NCI-H2107 (cell line): ENCODE measurements at places on chromosomes 16 and 17.

DNA sequence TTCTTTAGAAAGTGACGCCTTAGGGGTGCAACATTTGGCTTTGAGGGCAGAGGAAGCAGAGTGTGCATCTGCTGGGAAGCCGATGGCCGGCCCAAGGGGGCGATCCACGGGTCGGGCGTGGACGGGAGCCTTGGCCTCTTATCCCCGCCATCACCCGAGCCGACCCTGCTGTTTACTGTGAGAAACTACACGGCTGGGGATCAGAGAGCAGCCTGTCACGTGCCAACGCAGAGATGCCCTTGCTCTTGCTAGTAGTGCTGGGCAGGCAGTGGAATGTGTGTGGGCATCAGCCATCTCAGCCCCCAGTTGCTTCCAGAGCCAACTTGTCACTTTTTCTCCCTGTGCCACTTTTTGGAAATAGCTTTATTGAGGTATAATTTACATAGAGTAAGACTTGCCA, 26.7 kb upstream of the ITGB4 start:
- DNase-seq, result no peak

DNA sequence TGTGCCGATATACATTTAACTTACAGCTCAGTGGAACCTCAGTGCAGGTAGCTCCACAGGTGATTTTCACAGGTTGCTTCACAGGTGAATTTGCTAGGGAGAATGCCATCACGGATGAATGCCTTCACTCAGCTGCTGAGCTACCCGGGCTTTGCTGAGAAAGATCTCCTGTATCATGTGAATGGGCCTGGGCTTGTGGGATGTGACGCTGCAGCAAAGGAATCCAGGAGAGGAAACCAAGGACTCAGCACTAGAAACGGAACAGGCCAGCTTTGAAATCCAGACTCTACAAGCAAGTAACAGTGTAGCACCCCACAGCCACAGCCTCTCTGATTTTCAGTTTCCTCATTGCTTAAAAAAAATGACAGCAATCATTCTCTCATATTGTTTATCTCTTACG, 271.4 kb upstream of the MAF start:
- no peak for DNase-seq

DNA sequence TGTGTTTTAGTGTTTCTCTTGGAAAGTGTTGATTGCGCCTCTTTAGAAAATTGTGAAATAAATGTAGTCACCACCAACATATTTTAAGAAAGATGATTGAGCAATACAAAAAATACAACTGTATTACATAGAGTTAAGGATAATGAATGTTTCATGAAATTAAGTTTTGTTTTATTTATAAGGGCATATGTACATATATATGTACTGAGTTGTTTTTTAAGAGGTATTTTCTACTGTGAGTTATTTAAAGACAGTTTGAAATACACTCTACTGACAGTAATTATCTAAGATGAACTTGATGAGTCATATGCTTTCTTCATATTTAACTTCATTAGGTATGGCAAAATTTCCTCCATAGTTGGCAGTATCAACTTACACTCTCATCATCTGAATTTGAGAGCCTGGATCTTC, 411.7 kb downstream of the HS3ST3B1 start:
- no peak for DNase-seq

- DNase-seq, result no peak
These were observed 88.2 kb downstream of the IRF8 start for GRCh38 chr16:85986931-85987749.

DNA sequence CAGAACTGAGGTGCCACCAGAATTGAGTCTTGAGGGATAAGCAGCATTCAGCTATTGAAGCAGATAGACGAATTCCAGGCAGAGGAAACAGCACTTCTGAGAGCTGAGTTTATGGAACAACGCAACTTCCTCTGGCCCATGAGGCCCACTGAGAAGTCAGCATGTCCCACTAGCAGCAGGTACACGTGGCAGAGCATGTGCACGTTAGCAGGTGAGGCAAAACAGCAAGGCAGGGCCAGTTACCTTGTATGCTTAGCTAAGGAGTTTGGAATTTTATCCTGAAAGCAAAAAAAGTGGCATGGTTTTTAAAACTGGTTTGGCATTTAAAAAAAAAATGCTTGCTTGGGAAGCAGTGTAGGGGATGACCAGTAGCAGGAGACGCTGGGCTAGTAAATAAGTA, 305.6 kb downstream of the CPPED1 start:
- no peak for DNase-seq

DNA sequence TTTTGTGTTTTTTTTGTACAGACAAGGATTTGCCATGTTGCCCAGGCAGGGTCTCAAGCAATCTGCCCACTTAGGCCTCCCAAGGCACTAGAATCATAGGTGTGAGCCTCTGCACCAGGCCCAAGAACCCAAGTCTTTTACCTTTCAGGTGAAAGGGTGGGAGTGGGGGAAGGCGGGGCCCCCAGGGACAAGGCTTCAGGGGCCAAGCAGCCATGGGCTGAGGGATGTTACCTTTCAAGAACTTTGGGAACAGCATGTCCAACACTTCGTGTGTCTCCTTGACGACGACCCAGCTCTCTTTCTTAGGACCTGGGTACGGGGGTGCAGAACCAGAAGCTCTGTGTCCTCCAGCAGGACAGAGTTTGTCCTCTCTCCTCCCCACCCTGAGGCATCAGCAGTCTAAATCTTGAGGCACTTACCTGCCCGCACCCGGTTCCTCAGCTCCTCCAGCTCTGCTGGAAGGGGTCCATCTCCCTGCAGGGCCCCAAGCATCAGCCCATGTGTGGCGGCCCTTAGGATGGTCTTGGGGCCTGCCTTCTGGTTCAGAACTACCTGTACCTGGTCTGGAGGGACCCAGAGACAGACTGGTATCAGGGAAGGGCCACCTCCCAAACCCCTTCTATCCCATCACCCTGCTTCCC, 9.0 kb downstream of the SLC5A2 start:
- DNase-seq, result no peak

DNA sequence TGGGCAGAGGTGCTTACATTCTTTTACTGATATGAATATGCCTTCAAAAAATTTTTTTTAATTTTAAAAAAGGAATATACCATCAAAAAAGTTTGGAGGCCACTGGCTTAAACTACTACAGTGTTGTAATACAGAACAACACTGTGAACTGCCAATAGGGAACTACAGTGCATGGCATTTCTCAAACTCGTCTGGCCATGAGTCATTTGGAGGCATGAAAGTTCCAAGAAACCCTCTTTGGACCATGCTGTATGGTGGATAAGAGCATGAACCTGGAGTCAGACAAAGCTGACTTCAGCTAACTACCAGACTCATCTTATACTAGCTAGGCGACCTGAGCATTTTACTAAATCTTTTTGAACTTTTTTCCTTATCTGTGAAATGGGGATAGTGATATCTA, 9.2 kb upstream of the NF1 start:
- no peak for DNase-seq

DNA sequence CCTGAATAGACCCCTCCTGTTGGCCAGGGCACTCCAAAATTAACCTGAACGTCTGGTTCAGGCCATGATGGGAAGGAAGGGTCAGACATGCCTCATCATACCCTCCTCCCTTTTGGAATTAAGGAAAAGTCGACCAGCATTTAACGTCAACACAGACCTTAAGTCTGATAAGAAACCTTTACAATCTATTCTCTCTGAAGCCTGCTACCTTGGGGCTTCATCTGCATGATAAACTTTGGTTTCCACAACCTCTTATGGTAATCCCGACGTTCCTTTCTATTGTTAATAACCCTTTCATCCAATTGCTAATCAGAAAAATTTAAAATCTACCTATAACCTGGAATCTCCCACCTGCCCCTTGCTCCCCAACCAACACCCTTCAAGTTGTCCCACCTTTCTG, 358.5 kb downstream of the CDH8 start:
- DNase-seq, result no peak

- no peak for DNase-seq
These were observed 28.0 kb downstream of the NXPH3 start for GRCh38 chr17:49603720-49604119.

DNA sequence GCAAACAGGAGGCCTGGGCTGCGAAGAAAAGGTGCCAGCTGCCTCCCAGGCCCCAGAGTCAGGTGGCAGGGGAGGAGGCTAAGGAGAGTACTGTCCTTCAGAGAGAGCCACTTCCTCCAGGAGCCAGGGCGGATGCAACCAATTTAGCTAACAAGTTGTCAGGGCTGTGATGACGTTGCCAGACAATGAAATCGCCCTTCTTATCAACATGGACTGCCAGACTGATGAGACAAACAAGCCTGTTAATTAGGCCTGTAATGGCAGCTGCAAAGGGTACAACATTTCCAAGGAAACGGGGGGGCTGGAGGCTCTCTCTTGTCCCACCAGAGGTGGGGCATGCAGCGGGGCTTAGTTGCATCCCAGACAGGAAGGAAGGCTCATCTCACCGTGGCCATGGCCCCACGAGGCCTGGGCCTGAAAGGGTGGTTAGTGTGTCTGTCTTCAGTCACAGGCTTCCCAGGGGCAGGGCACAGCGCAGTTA, 111.8 kb downstream of the SDK2 start:
- DNase-seq, result no peak

DNA sequence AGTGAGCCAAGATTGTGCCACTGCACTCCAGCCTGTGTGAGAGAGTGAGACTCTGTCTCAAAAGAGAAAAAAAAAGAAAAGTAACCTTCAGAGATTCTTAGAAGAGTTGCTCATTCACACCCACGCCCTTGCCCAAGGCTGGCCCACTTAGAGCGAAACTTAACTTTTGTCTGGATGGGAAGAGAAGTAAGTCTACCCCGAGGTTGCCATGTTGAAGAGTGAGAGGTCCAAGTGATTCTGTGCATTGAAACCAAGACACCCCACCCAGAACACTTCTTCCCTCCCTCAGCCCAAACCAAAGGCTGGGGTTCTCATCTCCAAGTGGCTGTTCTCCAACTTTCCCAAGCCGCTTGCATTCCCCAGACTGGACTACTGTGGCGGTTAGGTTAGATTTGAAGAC, 2.4 kb upstream of the CISD3 start:
- DNase-seq, result no peak

DNA sequence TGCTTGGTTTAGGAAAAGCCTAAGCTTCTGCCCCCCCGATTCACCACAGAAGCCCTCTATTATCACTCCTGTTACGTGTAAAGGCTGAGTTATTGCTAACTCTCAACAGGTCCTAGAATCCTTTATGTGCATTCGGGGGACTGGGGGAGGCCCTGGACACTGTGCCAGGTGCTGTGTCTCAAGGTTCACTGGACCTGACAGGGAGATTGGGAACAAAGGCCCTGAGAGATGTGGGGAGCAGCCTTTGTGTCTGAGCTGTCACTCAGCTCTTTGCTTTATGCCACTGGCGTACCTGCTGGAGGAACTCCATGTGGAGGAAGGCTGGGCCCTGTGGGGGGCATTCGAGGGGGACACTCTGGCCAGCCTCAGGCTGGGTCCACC, 65.9 kb downstream of the METRNL start:
- no peak for DNase-seq

- no peak for DNase-seq
These were observed 9.5 kb downstream of the KCNJ16 start for GRCh38 chr17:70084476-70084875.

GRCh38 chr17:79515646-79516571, 94.9 kb downstream of the RBFOX3 start:
- no peak for DNase-seq

DNA sequence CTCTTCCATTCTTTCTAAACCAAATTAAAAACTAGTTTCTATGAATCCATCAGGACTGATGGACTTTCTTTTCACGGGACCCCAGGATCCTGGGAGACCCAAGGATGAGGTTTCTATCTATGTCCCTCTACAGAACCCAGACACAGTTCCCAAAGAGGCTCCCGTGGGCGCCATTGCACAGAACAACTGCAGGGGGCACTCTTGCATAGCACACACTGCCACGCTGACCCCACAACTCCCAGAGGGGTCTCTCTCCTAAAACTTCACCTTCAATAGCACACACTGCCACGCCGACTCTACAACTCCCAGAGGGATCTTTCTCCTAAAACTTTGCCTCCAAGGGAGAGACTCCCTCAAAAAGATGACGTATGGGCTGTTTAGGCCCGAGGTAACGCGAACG, 9.0 kb downstream of the ABR start:
- no peak for DNase-seq

GRCh38 chr17:45427181-45427835, 5.4 kb downstream of the ARHGAP27 start:
- no peak for DNase-seq

GRCh38 chr17:45306623-45307022, 10.2 kb downstream of the MAP3K14 start:
- DNase-seq, result no peak

DNA sequence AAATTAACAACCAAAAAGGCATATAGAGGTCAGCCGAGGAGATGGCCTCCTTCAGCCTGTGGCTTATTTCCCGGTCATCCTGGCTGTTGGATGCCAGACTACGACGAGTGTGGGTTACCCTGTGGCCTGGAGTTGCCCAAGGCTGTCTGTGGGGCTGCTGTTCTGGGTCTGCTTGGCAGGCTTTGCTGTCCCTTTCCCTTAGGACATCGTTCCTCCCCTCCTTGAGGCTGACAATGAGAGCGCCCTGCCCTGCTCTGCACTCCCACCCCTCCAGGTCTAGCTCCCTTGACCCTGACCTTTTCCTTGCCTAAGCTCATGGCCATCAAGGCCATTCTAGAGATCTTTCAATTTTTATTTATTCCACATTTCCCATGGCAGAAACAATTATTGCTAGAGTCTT, 1.9 kb upstream of the CBFB start:
- DNase-seq, result no peak

- no peak for DNase-seq
These were observed 9.0 kb downstream of the NOG start for GRCh38 chr17:56602292-56603130.

GRCh38 chr17:1486802-1487695, 5.4 kb downstream of the MYO1C start:
- DNase-seq, result no peak

DNA sequence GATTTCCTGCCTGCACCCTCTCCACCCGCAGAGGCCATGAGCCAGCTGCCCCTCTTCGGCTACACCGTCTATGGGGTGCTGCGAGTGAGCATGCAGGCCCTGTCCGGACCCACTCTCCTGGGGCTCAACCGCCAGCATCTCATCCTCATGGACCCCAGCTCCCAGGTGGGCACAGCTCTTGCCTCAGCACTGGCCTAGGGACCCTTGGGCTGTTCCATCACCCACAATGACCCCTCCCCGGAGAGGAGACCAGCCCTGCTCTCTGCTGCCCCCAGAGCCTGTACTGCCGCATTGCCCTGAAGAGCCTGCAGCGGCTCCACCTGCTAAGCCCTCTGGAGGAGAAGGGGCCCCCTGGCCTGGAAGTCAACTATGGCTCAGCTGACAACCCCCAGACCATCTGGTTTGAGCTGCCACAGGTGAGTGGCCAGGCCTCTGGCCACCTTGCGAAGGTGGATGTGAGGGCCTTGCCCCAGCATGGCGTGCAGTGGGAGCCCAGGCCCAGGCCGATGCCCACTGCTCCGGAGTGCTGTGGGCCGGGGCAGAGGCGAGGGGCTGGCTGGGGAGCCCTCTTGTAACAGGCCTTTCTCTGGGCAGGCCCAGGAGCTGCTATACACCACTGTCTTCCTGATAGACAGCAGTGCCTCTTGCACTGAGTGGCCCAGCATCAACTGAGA, 7.3 kb upstream of the SMIM5 start:
- DNase-seq, result no peak

- no peak for DNase-seq
These were observed 7.2 kb downstream of the TP53I13 start for GRCh38 chr17:29575511-29576213.
